CD8-positive, alpha-beta T cell (primary cell): ENCODE measurements at places on chromosomes 3 and 15. TPM values are rescaled to one million over a fixed set of nuclear protein-coding genes. Genes with fewer than 3 reads are reported as not detected.
A peak's percentile ranks its signal among the peaks of the same experiment; 100 is the strongest.

DNA sequence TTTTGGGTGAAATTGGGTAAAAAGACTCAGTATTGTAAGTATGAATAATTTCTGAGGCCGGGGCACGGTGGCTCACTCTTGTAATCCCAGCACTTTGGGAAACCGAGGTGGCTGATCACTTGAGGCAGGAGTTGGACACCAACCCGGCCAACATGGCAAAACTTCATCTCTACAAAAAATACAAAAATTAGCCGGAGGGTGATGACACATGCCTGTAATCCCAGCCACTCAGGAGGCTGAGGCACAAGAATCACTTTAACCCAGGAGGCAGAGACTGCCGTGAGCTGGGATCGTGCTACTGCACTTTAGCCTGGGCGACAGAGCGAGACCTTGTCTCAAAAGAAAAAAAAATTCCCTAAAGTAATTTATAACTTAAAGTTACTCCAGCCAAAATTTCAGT is 162.2 kb downstream of the APBA2 start:
- DNase-seq, result no peak

DNA sequence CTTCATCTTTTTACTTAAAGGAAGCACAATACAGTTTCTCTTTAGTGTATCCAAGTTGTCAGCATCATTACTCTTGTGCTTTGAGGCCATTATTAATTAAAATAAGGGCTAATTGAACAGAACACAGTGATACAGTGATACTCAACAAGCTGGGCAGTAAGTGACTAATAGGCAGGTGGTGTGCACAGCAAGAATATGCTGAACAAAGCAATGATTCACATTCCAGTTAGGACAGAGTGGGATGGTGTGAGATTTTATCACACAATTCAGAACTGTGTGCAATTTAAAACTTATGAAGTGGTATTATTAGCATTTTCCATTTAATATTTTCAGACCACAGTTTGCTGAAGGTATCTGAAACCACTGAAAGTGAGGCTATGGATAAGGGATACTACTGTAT is 116.9 kb downstream of the PLOD2 start:
- no peak for DNase-seq

GRCh38 chr3:194424953-194425352 is 25.9 kb upstream of the GP5 start:
- DNase-seq, result no peak

GRCh38 chr15:92377083-92377789 is 16.4 kb upstream of the ST8SIA2 start:
- DNase-seq, result no peak

- DNase-seq, result no peak
Observed at GRCh38 chr3:156843071-156843808, 17.1 kb downstream of the LEKR1 start.

DNA sequence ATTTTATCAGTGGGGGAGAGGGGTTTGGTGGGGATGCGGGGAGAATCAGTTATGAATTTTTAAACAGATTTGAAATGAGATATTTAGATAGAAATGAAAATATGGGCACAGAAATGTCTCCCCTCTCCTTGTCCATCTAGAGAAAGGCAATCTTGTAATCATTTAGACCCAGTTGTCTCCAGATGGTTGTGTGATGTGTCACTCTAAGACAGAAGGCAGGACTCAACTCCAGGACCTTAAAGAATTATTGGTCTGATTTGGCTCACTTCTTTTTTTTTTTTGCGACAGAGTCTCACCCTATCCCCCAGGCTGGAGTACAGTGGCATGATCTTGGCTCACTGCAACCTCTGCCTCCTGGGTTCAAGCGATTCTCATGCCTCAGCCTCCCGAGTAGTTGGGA is 77.2 kb downstream of the EOMES start:
- DNase-seq, result no peak

DNA sequence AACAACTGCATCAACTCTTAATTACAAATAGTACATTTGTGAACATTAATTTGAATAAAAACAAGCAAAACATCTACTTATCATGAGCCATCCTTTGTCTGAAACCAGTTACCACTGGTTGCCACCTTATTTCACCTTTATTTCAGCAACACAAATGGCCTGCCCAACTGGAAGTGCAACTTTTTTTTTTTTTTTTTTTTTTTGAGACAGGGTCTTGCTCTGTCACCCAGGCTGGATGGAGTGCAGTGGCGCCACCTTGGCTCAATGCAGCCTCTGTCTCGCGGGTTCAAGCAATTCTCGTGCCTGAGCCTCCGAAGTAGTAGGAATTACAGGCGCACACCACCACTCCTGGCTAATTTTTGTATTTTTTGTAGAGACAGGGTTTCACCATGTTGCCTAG is 13.1 kb downstream of the WDR82 start:
- no peak for DNase-seq

DNA sequence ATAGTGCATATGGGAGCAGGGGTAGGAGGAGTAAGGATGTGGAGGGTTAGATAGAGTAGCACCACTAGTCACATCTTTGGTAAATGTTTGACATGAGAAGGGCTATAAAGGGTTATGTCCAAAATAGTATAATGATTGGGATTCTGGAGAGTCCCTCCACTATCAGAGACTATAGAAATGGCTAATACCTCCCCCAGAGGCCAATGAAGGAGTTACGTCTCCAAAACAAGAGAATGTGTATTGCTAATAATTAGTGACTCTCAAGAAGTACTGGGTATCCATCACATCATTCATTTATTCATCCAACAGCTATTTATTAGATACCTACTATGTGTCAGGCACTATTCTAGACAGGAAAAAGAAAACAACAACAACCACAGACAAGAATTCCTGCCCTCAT is 203.7 kb upstream of the UMPS start:
- no peak for DNase-seq

GRCh38 chr3:113685956-113686721 is 10.3 kb downstream of the USF3 start:
- DNase-seq, result no peak

- no peak for DNase-seq
Observed at GRCh38 chr3:17639765-17640164, 102.7 kb downstream of the TBC1D5 start.

- no peak for DNase-seq
Observed at GRCh38 chr3:184696697-184697096, 15.2 kb downstream of the MAGEF1 start.

GRCh38 chr3:131025539-131025938 is 1.1 kb downstream of the ASTE1 start:
- DNase-seq, result no peak

- no peak for DNase-seq
Observed at GRCh38 chr3:73094951-73095350, 33.5 kb downstream of the EBLN2 start.

GRCh38 chr15:74050556-74051234 is 31.7 kb downstream of the GOLGA6A start:
- DNase-seq, result no peak

DNA sequence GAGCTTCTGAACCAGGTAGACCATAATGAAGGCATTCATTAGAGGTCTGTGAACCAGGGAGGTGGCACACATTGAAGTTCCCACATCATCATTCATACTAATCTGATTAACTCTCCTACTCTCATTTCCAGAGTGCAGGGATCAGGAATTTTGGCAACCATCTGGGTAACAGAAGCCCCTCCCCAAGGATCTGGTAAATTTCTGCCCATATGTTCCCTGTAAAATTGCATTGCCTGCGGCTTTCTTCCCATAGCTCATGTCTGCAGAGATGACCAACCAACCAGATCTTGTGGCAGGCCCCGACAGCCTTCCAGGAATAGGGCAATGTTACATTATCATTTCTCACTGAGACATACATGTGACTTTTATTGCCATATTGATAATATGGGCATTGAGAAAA is 111.4 kb upstream of the CHL1 start:
- no peak for DNase-seq

DNA sequence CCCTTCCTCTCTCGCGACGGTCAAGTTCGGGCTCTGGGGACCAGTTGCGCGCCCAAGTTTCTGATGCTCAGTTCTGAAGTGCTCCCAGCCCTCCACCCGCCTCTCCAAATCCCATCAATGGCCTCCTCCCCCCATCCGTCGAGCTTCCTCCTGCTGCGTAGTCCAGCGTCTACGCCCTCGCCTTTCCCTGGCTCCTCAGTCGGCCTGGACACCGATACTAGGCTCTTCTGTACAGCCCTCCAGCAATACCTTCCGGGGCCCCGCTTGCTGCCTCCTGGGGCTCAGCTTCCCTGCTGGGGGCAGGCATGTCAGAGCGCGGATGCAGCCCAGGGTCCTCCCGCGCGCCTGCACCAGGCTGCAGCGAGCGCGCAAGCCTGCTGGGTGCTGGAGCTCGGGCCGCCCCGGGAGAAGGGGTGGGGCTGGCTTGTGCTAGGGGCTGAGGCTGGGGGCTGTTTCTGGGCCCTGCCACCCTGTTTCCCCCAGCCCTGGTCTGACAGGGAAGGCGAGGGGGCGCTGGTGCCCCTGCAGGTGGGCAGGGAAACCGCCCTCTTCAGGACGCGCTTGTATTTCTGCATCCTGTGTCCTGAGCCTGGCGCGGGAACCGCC is 353.3 kb upstream of the SUCLG2 start:
- peak; percentile 23 for DNase-seq

DNA sequence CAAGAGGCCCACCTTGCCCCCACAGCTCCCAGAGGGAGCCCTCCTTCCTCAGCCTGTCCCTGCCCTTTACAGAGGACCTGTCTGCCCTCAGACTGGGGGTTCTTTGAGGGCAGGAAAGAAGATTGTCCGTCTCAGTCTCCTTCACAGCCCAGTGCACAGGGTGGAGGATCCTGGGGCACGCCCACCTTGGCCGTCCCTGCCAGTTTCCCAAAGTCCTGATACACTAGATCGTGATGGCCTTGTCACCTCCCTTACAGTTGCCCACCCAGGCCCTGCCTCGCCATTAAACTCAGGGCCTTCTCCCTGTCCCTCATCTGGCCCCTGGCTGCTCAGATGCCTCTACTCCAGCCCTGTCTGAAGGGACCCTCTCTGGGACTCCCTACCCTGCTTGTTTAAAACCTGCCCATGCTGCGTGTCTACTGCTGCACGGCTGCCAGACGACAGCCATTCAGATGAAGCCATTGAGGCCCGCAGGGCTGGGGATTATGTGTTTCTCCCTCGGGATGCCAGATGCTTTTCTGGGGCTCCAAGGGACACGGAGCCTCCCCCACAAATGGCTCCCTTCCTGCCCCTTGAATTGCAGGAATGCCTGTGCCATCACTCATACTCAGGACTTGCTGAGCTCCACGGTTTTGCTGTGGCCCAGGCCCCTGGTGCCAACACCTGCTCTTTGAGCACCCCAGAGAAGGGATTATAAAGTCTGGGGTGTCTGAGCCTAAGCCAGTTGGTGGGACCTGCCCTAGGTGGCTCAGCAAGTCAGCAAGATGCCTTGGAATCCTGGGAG is 27.8 kb downstream of the ACSBG1 start:
- DNase-seq, result no peak

GRCh38 chr15:57649138-57649537 is 57.4 kb upstream of the POLR2M start:
- no peak for DNase-seq

DNA sequence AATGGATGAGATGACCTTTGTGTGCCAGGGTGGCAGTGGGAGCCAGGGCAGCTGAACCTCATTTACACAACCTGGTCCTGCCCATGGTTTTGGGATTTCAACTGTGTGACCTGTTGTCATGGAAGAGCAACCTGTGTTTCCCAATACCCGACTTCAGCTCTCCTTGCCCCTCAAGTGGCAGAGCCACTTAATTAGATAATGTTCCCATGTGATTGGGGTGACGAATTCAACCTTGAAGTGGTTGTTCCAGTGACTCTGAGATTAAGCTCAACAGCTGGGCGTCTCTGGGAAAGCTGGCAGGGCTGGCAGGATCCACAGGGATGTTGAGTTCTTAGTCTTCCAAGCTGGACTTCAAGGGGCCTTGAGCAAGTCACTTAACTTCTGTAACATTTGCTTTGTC is 71.0 kb downstream of the THSD4 start:
- no peak for DNase-seq

GRCh38 chr15:67197364-67197695 is 57.1 kb downstream of the AAGAB start:
- no peak for DNase-seq

GRCh38 chr3:168186293-168186983 is 90.7 kb upstream of the GOLIM4 start:
- no peak for DNase-seq

DNA sequence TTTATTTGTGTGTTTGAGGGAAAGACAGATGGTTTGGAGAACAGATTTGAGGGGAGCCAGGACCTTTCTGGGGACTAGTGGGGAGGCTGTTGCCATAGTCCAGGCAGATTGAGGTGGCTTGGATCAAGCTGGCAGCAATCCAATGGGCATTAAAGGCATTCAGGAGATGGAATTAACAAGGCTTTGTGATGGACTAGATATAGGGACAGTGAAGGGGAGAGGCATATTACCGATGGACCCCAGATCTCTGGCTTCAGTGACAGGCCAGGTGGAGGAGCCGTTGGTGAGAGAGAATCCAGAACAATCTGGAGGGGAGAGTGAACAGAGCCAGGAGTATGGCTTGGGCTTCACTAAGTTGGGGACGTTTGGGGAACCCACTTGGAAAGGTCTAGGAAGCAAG is 124.8 kb downstream of the EEFSEC start:
- DNase-seq, result no peak

GRCh38 chr15:73873889-73874511 is 636 bp downstream of the TBC1D21 start:
- no peak for DNase-seq

DNA sequence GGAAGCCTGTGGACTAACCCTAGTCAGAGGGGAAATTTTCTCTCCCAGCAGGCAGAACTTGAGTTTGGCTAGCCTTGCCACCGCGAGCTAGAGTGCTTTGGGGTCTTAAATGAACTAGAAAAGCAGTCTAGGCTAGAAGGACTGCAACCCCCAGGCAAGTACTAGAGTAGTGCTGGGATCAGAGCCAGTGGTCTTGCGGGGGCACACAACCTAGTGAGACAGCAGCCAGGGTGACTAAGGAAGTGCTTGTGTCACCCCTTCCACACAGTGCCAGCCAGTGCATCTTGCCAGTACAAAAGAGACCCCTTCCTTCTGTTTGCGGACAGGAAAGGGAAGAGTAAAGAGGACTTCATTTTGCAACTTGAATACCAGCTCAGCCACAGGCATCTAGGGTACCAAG is 59.0 kb downstream of the GOLM2 start:
- DNase-seq, result no peak

GRCh38 chr3:3739330-3740060 is 59.7 kb upstream of the LRRN1 start:
- no peak for DNase-seq

GRCh38 chr3:135246027-135246426 is 451.0 kb downstream of the EPHB1 start:
- no peak for DNase-seq

The SNURF gene
- 43.1 TPM for total RNA-seq

The CKMT1A gene
- total RNA-seq, result not detected

The PCLAF gene
- 0.65 TPM for total RNA-seq

The ZNF148 gene
- 32.2 TPM for total RNA-seq

The PLCL2 gene
- total RNA-seq, result 35.8 TPM

The CHSY1 gene
- total RNA-seq, result 15.6 TPM

The CCR3 gene
- not detected for total RNA-seq
